ENCODE measurements at places on chromosomes 1 and 21. TPM values are rescaled to one million over a fixed set of nuclear protein-coding genes. Genes with fewer than 3 reads are reported as not detected.

GNAI3 gene
- 2.3 TPM for total RNA-seq

NDUFS2 gene
- 43.8 TPM for total RNA-seq

SLC35F3 gene
- 0.62 TPM for total RNA-seq

C1orf74 gene
- total RNA-seq: 1.3 TPM

ORC1 gene
- 0.26 TPM for total RNA-seq

MTARC2 gene
- total RNA-seq: 24.6 TPM

KCNA2 gene
- total RNA-seq: 0.21 TPM

SLC66A1 gene
- 0.88 TPM for total RNA-seq

KIF2C gene
- total RNA-seq: 15.1 TPM

BTBD19 gene
- 41.9 TPM for total RNA-seq

S100B gene
- total RNA-seq: 1.8 TPM

TRIM17 gene
- total RNA-seq: 3.2 TPM

NDUFV3 gene
- total RNA-seq: 55.9 TPM

NES gene
- 70.9 TPM for total RNA-seq

OR6N1 gene
- total RNA-seq: not detected

CELA2A gene
- total RNA-seq: not detected

VPS13D gene
- total RNA-seq: 115 TPM

- H3K4me1 ChIP-seq: no peaks in the 10 kb centered on the region
- no peak overlapping the region for H3K4me3 ChIP-seq
- H3K36me3 ChIP-seq: no peaks in the 10 kb centered on the region
- H3K27ac ChIP-seq: no peak overlapping the region
Observed at GRCh38 chr1:54304518-54304917, 101.7 kb downstream of the SSBP3 start.

GRCh38 chr1:171814692-171815091 lies 26.6 kb upstream of the DNM3 start:
- H3K4me3 ChIP-seq: no peak overlapping the region
- H3K4me1 ChIP-seq: no peaks in the 10 kb centered on the region
- no peaks in the 10 kb centered on the region for H3K36me3 ChIP-seq

GRCh38 chr1:15425958-15426357 lies 12.3 kb upstream of the CTRC start:
- H3K27ac ChIP-seq: no peak overlapping the region
- H3K36me3 ChIP-seq: no peaks in the 10 kb centered on the region
- DNase-seq: no peak

GRCh38 chr1:158646465-158646864 lies 40.0 kb downstream of the SPTA1 start:
- no peak overlapping the region for H3K27ac ChIP-seq
- no peaks in the 10 kb centered on the region for H3K27me3 ChIP-seq
- H3K4me1 ChIP-seq: no peaks in the 10 kb centered on the region
- H3K4me3 ChIP-seq: no peak overlapping the region
- no peaks in the 10 kb centered on the region for H3K36me3 ChIP-seq
- no peak for DNase-seq

DNA sequence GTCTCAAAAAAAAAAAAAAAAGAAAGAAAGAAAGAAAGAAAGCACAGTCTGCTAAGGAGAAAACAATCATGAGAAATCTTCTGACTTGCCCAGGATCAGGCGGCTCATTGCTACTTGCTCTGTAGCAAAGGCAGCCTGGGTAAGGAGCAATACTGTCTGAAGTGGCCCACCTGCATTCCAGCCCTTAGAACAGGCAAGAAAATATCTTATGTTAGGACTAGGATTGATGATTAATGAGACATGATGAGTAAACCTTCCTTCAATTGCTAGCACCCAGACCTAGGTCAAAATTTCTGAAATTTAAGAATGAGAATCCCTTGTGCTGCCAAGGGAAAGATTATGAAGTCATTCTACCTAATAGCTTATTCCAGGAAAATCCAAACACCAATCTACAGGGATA lies 140.8 kb downstream of the DSCAM start:
- H3K4me3 ChIP-seq: no peak overlapping the region
- H3K27ac ChIP-seq: no peak overlapping the region
- H3K36me3 ChIP-seq: no peaks in the 10 kb centered on the region

DNA sequence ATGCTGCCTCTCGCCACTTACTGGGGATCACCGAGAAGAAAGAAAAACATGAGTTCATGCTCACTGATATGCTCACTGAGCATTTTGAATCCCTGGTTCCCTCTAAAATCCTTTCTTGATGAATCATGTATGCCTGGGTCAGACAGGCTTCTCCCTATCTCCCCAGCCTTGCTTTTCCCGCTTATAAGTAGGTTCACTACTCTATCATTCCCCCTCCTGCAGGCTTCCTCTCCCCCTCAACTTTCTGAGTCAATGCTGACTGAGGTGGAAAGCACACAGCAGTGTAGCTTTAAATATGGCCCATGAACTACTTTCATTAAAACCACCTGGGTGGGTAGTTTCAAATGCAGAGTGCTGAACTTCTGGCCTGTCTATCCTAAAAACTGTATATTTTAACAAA lies 41.7 kb downstream of the FMO4 start:
- DNase-seq: no peak
- H3K4me3 ChIP-seq: no peak overlapping the region
- no peaks in the 10 kb centered on the region for H3K4me1 ChIP-seq

DNA sequence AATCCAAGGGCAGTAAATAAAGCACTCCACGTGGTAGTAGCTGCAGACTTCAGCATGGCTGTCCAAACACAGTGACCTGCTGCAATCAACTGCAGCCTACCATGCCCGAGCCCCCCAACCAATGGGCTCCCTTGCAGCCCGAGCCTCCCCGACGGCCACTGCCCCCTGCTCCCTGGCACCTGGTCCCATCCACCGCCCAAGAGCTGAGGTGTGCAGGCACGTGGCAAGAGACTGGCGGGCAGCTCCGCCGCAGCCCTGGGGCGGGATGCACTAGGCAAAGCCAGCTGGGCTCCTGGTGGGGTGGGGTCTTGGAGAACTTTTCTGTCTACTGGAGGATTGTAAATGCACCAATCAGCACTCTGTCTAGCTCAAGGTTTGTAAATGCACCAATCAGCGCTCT lies 57.6 kb upstream of the RGS2 start:
- H3K27ac ChIP-seq: no peak overlapping the region
- DNase-seq: no peak

DNA sequence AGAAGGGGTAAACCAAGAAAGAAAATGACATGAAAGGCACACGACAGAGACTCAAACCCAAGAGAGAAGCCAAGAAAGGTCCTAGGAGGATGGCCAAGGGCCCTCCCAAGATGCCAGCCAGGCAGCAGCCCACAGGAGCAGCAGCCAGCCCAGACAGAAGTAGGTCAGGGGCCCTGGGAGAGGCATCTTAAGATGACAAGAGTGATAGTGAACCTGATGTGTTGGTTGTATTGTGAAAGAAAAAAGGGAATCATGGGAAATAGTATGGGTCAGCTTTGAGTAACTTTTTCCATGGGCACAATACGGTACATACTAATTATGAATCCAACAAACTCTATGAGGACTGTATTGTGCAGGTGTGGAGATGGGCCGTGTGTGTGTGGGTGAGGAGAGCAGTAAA lies 3.3 kb downstream of the CCSAP start:
- H3K36me3 ChIP-seq: no peaks in the 10 kb centered on the region
- no peak for DNase-seq
- H3K27ac ChIP-seq: no peak overlapping the region
- H3K27me3 ChIP-seq: no peaks in the 10 kb centered on the region
- no peak overlapping the region for H3K4me3 ChIP-seq

GRCh38 chr1:30001011-30001731 lies 722.2 kb downstream of the MATN1 start:
- DNase-seq: no peak
- no peaks in the 10 kb centered on the region for H3K36me3 ChIP-seq
- H3K27me3 ChIP-seq: no peaks in the 10 kb centered on the region
- H3K4me1 ChIP-seq: no peaks in the 10 kb centered on the region
- H3K4me3 ChIP-seq: no peak overlapping the region
- no peak overlapping the region for H3K27ac ChIP-seq

DNA sequence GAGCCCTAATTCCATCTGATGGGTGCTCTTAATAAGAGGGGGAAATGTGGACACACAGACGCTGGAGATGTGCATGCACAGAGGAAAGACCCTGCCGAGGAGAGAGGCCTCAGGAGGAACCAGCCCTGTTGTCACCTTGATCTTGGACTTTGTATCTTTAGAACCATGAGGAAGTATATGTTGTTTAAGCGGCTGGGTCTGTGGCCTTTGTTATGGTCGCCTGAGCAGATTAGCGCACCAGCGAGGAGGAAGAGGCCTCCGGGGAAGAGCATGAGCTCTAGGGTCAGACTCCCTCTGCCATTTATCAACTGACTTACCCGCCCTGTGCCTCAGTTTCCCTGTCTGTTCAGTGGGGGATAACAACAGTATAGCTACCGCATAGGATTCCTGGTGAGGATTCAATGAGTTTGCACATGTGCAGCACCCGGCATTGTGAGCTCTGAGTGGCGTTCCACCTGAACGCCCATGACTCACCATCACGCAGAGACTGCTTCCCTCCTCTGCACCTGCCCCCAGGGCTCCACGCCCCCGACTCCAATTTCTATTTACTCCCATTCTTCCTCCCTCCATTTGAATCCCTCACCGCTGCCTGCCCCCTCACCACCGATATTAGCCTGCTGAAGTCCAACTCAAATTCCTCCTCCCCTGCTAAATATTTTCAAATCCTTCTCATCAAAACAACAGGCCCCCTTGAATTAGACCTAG lies 67.2 kb downstream of the ATP5PO start:
- DNase-seq: no peak
- H3K4me3 ChIP-seq: no peak overlapping the region
- H3K36me3 ChIP-seq: no peaks in the 10 kb centered on the region

GRCh38 chr1:172394811-172395210 lies 25.7 kb upstream of the C1orf105 start:
- H3K4me3 ChIP-seq: no peak overlapping the region
- peaks cover 21% of the 10 kb centered on the region for H3K4me1 ChIP-seq
- H3K36me3 ChIP-seq: no peaks in the 10 kb centered on the region
- peak overlapping the region; percentile 85 for H3K27ac ChIP-seq

DNA sequence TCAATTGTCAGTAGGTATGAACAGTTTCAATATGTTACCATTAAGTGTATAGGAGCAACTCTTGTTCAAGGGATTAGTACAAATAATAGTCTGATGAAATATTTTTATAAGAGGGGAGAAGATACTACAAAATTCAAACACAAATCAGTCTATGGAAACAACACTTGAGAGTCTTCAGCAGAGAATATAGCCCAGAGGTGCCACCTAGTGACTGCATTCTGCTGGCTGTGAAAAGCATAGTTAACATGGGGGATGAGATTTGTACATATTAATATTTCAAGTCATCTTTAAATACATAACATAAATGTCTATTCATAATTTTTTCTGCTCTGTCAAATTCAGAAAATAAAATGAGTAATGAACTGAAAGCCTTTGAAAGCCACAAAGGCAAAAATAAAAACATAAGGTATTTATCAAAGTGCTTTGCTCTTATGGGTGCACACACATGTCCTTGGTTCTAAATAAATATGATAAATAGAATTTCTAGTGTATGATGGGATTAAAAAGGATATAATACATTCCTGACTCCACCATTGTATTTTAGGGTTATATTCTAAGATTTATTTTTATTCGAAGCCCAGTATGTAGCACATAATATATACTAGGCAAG lies 440.9 kb upstream of the ZRANB2 start:
- no peaks in the 10 kb centered on the region for H3K27me3 ChIP-seq
- H3K27ac ChIP-seq: no peak overlapping the region
- no peaks in the 10 kb centered on the region for H3K36me3 ChIP-seq
- no peak overlapping the region for H3K4me3 ChIP-seq
- no peak for DNase-seq

DNA sequence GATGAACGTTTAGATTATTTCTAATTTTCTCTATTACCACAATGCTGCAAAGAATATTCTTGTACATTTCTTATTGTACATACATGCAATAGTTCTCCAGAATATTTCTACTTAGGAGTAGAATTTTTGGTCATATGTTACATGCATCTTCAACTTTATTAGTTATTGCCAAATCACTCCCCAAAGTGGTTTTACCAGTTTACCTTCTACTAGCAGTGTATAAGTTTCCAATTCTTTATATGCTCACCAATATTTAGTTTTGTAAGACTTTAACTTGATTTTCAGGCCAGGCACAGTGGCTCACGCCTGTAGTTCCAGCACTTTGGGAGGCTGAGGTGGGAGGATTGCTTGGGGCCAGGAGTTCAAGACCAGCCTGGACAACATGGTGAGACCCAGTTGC lies 55.4 kb downstream of the SNRPE start:
- no peaks in the 10 kb centered on the region for H3K36me3 ChIP-seq
- H3K4me3 ChIP-seq: no peak overlapping the region
- H3K27ac ChIP-seq: no peak overlapping the region

GRCh38 chr1:23394684-23395083 lies 25.0 kb upstream of the ZNF436 start:
- H3K36me3 ChIP-seq: no peaks in the 10 kb centered on the region
- H3K27me3 ChIP-seq: no peaks in the 10 kb centered on the region
- peak overlapping the region; percentile 84 for H3K27ac ChIP-seq
- DNase-seq: peak; percentile 92
- peaks cover 6% of the 10 kb centered on the region for H3K4me1 ChIP-seq

DNA sequence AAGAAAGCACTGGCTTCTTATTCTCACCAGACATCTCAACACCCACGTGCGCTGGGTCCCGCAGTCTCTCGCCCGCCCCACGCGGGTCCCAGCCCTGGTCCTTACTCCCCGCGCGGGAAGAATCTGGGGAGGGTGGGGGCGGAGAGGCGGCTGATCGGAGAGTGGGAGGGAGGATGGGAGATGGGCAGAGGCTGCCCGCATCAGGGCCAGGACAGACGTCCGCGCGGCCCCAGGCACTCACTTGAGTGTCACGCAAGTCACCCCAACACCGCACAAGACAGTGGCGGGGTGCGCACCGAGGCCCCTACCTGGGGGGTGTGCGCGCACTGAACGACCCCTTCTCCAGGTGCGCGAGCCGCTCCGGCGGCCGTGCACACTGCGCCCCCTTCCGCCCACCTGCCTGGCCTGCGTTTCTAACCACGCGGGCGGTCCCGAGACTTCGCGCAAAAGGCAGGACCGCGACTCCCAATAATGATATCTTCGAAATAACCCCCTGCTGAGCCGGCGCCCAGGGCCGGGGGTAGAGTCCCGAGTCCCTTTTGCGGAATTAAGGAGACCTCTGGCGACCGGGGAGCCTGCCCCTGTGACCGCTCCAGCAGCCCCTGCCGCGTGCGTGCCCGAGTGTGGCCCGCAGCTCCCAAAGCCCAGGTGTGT lies 6.0 kb upstream of the SIM2 start:
- DNase-seq: no peak
- no peaks in the 10 kb centered on the region for H3K36me3 ChIP-seq
- no peak overlapping the region for H3K4me3 ChIP-seq
- no peak overlapping the region for H3K27ac ChIP-seq
- H3K27me3 ChIP-seq: peaks cover 72% of the 10 kb centered on the region
- no peaks in the 10 kb centered on the region for H3K4me1 ChIP-seq
